PC-3 (cell line): ENCODE measurements at places on chromosomes 2 and 18. TPM values are rescaled to one million over a fixed set of nuclear protein-coding genes. Genes with fewer than 3 reads are reported as not detected.

DNA sequence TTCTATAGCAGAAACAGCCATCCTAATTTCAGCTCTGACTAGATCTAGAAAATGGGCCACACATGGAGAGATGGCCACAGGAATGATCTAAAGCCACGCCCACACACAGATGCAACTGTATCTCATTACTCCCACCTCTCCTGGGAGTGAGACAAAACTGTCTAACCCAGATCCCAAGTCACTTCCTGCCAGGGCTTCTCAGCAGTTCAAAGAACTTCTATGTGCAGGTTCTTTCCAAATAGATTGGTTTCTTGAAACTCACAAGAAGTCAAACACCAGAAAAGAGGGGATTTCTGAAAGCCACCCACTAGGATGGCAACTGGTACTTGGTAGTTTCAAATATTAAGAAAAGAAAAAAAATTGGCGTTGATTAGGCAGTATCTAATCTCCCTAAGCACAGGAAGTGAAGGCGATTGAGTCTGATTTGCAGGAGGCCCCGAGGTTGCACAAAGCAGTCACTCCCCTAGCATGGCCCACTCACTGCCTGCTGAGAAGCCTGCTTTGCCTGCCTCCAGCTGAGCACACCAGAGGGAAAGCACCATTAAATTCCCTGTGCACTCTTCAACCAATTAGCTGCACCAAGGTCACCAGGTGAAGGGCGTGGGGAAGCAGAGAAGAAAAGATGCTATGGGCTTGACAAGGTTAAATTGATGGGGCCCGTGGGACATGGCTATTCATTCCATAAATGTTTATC, 51.1 kb downstream of the PAPOLG start:
- DNase-seq, result peak; percentile 11

- DNase-seq, result no peak
These were observed 181.4 kb downstream of the DYM start for GRCh38 chr18:49279041-49279440.

CRIM1 gene
- total RNA-seq, result 70.7 and 85.7 TPM in 2 replicates

GRCh38 chr18:54278615-54279014, 9.3 kb downstream of the POLI start:
- DNase-seq, result no peak

SERPINE2 gene
- total RNA-seq, result 17.1 and 18.8 TPM in 2 replicates

FIGLA gene
- not detected in 2 replicates for total RNA-seq

DNA sequence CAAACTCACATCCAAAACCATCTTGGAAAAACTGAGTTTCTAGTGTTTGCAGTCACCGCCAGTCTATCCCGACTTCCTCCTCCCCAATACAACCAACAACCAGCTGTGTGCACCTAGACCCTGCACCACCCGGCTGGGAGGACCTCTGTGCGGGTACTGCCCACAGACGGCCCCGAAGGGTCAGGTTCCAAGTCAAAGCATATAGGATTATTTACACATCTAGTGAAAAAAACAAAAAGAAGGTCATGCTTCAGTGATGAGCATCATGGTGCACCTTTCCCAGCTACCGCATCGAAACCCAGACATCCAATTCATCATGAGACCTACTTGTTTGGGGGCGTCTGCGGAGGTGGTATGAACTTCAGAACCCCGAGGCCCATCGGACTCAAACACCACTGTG, 124.8 kb downstream of the ZNF516 start:
- DNase-seq, result no peak

STAT4 gene
- total RNA-seq, result 1.6 and 2.2 TPM in 2 replicates

SEPTIN10 gene
- 22.1 and 36.1 TPM in 2 replicates for total RNA-seq

DNA sequence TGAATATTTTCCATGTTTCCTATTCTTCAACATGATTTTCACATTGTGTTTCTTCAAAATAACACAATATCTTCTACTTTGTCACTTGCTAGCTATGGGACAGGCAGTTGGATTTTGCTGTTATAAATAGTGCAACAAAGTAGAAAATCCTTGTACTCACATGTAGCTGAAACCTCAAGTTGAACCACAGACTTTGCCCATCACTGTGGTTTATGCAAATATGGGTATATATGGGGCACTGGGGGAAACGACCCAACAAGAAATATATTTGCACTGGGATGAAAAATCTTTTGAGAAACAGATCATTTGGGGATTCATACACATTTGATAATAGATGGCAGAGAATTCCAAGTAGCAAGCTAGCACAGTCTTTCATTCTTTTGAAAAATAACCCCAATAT, 486.3 kb upstream of the MAP2 start:
- no peak for DNase-seq

GRCh38 chr2:228135300-228135699, 46.2 kb downstream of the SPHKAP start:
- DNase-seq, result no peak

GKN1 gene
- not detected in 2 replicates for total RNA-seq

GRCh38 chr2:157414050-157414449, 29.8 kb downstream of the CYTIP start:
- DNase-seq, result no peak

PLEK gene
- total RNA-seq, result not detected in 2 replicates

SF3B6 gene
- 139 and 220 TPM in 2 replicates for total RNA-seq

DNA sequence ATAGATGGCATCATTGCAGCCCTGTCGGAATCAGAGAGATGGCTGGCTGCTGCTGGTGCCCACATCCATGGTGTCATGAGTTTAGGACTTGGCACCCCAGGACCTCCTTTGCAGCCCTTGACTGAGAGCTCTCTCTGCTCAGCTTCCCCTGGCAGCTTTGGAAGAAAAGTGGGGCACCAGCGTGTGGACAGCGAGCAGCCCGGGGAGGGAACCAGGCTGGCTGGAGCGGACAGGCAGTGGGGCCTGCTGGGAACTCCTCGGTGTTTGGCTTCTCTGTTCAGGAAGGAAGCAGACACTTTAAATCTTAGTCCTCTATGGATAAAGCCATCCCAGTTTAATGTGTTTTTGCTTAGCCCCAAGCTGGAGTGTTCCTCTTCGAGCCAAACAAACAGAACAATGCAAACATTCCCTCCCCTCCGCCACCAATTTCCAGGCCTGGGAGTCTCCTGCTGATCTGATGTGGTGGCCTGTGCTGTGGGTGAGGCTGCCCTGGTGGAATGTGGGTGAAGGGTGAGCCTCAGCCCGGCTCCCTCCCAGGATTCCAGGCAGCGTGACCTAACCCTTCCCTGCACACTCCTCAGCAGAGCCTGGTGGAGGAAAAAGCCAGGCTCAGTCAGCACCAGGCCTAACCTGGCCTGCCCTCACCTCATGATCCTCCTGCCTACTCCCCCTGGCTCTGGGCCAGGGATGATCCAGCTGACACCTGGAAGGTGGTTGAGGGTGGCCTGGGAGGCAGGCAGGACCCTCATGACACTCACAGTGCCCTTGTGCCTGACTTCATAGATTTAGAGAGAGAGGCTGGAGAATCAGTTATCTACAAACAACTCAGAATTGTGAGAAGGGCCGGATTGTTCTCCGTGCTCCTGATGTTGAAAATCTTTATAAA, 21.6 kb upstream of the ITGB6 start:
- peak; percentile 91 for DNase-seq

- no peak for DNase-seq
These were observed 27.8 kb upstream of the MAP4K3 start for GRCh38 chr2:39464864-39465263.

- no peak for DNase-seq
These were observed 26.9 kb upstream of the KCNG2 start for GRCh38 chr18:79770826-79771225.

DNA sequence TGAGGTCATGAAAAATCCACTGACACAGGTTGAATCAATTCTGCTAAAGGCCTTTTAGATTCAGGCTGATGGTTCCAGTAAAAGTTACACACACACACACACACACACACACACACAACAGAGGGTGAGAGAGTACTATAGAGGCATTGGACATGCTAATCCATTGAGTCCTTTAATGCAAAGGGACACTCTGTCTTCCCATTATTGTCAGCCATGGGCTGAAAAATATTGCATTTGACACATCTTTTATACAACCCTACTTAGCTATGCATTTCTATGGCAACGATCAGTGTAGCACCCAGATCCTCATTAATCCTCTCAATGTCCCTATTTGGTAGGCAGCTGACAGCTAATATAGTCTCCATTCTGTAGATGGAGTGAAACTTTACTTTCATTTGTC, 440.8 kb upstream of the RGPD4 start:
- no peak for DNase-seq

DNA sequence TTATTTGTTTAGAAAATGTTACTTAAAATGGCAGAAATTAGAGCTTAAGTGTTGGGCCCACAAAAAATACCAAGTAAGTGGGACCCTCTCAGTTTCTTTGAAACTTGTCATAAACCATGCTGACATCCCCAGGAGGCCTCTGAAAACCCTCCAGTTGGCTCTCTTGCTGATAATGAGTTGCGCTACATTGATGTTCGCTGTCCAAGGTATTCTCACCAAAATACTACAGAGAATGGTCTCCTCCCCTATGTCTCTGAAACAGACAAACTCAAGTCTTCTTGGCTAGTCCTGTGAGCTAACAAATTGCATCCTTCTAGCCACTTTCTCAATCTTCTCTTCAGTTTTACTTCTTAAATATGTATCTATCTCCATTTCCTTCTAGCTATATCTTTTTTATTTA, 669.4 kb downstream of the IRS1 start:
- DNase-seq, result peak; percentile 22

ALPI gene
- total RNA-seq, result not detected in 2 replicates

CHRNG gene
- not detected in 2 replicates for total RNA-seq

GRCh38 chr2:185990861-185991525, 252.4 kb downstream of the FSIP2 start:
- no peak for DNase-seq

FHOD3 gene
- 18.1 and 32.2 TPM in 2 replicates for total RNA-seq

DNA sequence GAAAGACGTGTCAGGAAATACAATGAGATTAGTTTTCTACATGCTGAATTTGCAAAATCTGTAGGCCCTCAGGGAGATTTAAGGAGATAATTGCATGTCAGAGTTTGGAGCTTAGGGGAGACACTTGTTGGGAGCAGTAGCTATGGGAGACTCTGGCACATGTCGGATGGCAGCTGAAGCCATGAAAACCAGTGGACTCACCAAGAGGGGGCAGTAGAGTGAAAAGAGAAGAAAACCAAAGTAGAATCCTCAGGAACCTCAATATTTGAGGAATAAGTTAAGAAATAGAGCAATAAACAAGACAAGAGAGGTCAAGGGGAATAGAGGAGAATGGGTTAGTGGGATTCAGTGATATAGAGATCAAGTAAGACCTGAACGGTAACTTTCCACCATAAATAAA, 24.8 kb downstream of the RUFY4 start:
- DNase-seq, result no peak
